Fibroblast of skin of abdomen (primary cell): ENCODE measurements at places on chromosomes 3 and 15.
A peak's percentile ranks its signal among the peaks of the same experiment; 100 is the strongest.

DNA sequence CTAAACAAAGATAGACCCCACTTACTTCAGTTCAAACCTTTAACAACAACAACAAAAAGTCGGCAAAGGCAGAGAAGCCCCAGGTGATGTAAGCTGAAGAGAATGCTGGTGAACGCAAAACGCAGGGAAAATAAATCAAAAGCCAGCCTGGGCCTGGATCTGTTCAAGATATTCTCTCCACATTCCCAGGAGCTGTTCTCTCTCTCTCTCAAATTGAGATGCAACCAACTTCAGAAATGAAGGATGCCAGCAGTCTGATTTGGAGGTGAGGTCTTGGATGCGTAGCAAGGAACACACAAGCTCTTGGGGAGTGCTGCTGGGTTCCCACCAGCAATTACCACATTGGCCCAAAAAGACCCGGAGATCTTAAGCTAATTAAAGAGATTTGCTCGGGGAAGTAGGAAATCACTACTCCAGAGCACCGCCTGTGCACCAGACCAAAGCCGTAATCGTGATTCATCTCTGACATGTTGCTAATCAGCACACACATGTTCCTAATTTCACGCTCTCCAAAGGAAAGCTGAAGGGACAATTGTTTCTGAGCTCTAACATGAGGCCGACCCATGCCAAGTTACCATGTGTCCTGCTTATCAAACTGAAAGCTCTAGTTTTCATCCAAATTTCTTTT, 37.1 kb downstream of the IL17RD start:
- DNase-seq, result peak; percentile 92

GRCh38 chr15:80892414-80892813, 97.2 kb downstream of the MESD start:
- DNase-seq, result no peak

DNA sequence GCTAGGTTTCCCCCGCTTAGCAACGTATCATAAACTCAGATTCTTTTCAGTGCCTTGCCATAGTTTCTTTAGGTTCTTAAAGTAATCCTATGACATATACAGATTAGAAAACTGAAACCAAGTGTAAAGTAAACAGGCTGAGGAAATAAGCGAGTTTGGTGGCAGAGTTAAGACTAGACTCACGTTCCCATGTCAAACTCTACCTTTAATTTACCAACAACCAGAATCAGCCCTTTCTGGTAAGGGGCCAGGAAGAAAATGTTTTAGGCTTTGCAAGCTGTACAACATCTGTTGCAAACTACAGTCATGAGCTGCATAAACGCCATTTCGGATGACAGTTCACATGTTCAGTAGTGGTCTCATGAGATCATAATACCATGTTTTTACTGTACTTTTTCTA, 128.0 kb upstream of the PRICKLE2 start:
- peak; percentile 56 for DNase-seq

- no peak for DNase-seq
Measured at GRCh38 chr3:76011121-76011520, 225.8 kb upstream of the ZNF717 start.

DNA sequence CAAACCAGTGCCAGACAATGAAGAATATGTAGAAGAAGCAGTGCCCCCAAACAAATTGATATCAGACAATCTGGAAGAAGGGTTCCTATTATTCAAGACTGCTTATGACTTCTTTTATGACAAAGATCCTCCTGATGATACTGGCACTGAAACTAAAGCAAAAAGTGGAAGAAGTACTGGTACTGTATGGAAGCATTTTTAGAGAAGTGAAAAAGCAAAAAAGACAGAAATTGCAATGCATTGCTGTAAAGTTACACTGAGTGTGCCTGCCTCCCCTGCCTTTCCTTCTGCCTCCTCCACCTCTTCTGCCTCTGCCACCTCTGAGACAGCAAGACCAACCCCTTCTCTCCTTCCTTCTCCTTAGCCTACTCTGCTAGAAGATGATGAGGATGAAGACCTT, 167.6 kb downstream of the PLCL2 start:
- no peak for DNase-seq

DNA sequence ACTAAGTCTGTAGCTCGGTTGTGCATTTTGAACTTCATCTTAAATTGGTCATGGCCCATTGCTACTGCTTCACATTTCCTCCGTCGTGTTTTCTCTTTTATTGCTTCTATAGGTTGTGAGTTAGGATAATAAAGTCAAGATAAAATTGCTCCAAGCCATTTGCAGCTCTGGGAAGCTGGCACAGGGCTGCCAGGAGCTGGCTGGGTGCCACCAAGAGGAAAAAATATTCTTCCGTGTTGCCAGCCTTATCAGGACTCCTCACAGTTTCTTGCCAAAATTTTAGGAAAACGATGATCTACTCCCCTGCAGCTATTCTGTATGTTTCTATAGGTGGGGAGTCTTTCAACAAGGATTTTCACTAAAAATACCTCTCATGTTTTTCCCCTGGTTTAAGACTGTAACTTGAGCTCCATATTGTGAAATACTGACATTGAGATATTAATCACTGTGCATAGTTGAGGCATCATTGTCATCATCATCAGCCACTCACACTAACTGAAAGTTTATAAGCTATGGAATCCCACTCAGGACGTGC, 55.4 kb upstream of the PIAS1 start:
- DNase-seq, result peak; percentile 84

DNA sequence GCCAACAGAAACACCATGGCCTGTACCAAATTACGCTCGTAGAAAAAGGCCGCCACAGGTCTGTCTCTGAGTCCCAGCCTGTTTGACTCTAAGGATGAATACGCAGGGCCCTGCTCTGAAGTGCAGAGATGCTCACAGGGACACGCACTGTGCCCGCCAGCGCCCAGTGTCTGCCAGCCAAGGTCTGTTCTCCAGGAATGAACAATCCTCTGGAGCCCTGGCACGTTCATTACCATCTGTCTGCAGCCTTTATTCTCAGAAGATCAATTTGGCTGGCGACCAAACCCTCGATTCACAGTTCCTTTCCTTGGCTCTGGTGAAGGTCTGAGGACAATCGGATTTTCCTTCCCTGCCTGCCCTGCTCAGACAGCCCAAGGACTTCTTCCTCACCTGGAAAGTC, 66.3 kb downstream of the NIPA2 start:
- DNase-seq, result no peak

DNA sequence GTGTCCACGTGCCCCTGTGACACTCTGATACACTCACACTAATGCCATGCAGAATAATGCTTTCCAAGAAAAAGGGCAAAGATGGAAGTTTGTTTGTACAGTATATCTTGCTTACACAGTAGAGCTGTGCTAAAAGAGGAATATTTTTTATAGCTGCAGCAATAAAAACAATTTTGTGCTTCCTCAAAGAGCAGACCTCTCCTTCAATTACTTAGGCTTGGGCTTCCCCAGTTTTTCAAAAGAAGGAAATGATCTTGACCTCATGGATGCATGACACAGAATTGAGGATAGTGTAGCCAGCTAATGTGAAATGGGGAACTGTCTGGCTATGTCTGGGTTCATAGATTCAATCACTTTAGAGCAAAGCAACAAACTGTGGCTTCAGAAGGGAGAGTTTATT, 137.4 kb downstream of the STT3B start:
- no peak for DNase-seq

DNA sequence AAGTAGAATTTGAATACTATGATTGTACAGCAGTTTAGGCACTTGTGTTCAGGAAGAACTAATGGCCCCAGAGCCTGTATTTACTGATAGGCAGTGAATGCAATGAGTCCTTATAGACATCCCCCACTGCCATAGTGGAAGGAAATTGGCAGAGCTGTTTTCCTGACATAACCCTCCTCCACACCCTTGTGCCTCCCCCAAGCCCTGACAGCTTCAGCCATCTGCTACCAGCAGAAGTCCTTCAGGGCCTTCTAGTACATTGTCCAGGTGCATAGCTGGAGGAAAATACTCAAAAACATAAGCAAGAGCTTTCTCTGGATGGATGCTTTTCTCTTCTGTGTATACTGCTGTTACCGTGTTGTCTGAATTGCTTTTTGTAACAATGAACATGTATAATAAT, 20.6 kb downstream of the ARHGAP31 start:
- DNase-seq, result no peak

GRCh38 chr3:81699536-81700320, 61.7 kb downstream of the GBE1 start:
- DNase-seq, result no peak

GRCh38 chr3:46022909-46023785, 4.1 kb downstream of the XCR1 start:
- DNase-seq, result no peak

- DNase-seq, result no peak
Measured at GRCh38 chr3:85560088-85560785, 601.4 kb downstream of the CADM2 start.

DNA sequence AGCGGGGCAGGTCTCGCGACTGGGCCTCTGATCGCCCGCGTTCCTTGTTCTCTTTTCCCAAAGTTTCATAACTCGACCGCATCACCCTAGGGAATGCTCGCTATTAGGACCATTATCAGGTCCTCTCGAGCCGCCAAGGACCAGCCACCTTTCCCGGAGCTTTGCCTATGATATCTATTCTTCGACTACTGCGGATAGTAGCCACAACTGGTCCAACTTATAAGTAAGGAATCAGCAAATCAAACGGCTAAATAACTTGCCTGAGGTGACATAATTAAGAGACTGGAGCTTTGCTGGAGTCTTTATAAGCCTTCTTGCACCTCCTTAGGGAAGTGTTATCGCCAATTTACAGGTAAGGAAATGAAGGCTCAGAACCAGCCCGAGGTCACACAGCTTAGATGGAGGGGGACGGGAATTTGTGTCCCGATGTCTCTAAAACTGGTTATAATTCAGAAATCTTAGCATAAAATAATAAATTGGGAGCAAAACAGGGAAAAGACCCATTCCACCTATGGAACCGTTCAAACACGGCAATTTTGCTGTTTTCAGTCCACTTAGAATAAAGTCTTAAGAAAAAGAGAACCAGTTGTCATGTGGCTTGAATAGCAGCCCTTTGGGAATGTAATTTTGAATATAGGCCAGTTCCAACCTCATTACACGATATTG, 479 bp upstream of the PLD1 start:
- DNase-seq, result no peak

DNA sequence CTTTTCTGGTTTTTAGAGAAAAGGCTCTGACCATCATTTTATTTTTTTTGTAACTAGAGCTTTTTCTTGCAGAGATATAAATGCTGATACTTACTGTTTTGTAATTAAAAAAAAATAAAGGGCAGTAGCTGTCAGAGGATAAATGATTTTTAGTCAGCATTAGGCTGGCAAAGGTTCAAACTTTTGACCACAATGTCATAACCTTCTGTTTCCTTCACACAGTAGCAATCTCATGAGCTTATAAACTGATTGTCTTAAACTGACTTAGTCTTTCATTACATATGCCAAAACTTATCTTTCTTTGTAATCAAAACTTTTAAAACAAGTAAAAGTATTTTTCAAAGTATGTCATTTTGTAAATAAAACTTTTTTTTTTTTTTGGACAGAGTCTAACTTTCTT, 841.9 kb downstream of the OTOL1 start:
- peak; percentile 14 for DNase-seq

GRCh38 chr3:37096288-37096687, 78.1 kb downstream of the LRRFIP2 start:
- peak; percentile 74 for DNase-seq

GRCh38 chr3:70006089-70006488, 6.6 kb downstream of the SAMMSON start:
- DNase-seq, result no peak

- no peak for DNase-seq
Measured at GRCh38 chr3:133629146-133629545, 32.6 kb downstream of the TOPBP1 start.

DNA sequence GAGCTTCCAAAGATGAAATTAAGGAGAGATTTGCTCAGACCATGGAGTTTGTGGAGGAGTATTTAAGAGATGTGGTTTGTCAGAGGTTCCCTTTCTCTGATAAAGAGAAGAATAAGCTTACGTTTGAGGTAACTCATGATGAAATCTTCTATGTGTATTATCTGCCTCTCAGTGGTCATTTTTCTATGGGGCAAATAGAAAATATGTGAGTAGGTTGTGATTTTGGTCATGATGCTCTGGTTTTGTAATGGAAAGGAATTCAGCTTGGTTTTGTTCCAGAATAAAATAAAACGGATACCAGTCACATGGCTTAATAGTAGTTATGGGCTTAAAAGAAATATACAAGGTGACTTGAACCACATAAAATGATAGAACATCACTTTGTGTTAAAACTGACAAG, 181.1 kb downstream of the ITPR1 start:
- peak; percentile 57 for DNase-seq

GRCh38 chr3:78906245-78906644, 861.6 kb downstream of the ROBO1 start:
- no peak for DNase-seq

DNA sequence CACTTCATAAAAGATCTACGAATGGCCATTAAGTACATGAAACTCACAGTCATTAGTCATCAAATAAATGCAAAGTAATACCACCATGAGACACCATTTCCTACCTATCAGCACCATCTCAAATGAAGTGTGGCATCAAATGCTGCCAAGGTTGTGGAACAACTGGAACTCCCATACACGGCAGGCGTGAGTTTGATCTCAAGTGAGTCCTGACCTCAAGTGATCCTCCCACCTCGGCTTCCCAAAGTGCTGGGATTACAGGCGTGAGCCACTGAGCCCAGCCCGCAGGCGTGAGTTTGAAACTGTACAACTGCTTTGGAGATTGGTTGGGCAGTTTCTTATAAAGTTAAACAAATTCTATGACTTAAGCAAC, 28.8 kb upstream of the HDAC11 start:
- no peak for DNase-seq
